ENCODE measurements at places on chromosomes 7 and 10. TPM values are rescaled to one million over a fixed set of nuclear protein-coding genes. Genes with fewer than 3 reads are reported as not detected.
A peak's percentile ranks its signal among the peaks of the same experiment; 100 is the strongest.

- no peaks in the 10 kb centered on the region for H3K27me3 ChIP-seq
- no peak for DNase-seq
- peaks cover 3% of the 10 kb centered on the region for H3K4me1 ChIP-seq
Measured at GRCh38 chr7:107891636-107892366, 818 bp downstream of the DLD start.

DNA sequence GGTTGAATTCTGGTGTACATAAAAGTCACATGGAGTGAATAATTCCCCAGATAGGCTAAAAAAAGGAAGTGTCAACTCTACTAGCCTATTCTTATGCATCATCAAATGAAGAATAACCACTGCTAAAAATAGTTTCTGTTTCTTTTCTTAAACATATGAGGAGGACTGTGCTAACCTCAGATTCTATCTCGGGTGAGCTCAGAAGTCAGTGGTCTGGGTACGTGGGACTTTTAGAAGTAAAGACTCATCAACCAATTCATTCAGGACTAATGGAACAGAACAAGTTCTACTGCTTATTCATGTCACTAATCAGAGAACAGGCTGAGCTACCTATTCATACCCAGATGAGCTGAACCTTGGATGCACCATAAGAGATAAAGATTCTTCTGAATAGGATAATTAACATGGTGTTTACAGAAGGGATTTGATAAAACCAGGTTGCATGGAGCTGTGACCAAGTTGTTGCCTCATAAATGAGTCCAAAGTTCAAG lies 9.5 kb upstream of the ASAH2 start:
- no peak overlapping the region for H3K27ac ChIP-seq
- no peaks in the 10 kb centered on the region for H3K4me1 ChIP-seq
- no peak overlapping the region for H3K4me3 ChIP-seq

DNA sequence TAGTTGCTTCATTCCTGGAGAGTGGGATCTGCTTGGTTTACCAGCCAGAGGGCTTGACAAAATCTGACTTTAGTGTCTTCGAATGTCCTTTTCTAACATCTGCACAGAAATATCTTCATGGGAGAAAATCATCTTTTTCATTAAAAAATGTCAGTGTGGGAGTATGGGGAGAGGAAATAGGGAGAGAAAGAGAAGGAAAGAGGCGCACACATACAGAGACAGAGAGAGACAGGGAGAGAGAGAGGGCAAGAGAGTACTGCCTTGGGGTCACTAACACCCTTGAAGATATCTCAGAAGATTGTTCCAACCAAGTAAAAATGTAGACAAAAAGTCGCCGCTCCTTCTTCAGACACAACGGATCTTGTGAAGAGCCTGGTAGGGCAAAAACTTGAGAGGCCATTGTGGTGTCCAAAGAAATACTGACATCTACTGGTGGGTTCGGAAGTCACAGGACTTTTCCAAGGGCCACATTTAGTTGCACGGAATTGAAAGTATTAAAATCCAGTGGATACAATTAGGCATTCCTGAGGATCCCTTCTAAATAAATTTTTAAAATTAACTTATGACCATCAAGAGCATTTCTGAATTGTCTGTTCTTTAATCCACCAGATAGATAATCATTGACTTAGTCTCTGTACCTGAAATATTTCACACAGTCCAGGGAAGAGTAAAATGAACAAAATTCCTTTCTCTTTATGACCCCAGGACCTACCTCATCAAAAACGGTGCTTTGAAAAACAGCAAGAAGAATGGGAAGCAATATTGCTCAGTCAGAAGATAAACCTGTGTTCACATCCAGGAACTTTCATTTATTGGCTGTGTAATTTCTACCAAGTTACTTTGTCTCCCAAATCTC lies 29.7 kb downstream of the VIM start:
- no peak overlapping the region for H3K27ac ChIP-seq
- DNase-seq: peak; percentile 86
- peak overlapping the region; percentile 38 for H3K4me3 ChIP-seq
- no peaks in the 10 kb centered on the region for H3K36me3 ChIP-seq
- H3K4me1 ChIP-seq: no peaks in the 10 kb centered on the region

- no peaks in the 10 kb centered on the region for H3K4me1 ChIP-seq
- no peak for DNase-seq
- no peak overlapping the region for H3K4me3 ChIP-seq
- no peak overlapping the region for H3K27ac ChIP-seq
- no peaks in the 10 kb centered on the region for H3K27me3 ChIP-seq
Measured at GRCh38 chr7:137402536-137403352, 59.2 kb upstream of the PTN start.

- H3K4me1 ChIP-seq: no peaks in the 10 kb centered on the region
- DNase-seq: no peak
- no peaks in the 10 kb centered on the region for H3K27me3 ChIP-seq
- no peak overlapping the region for H3K4me3 ChIP-seq
- no peaks in the 10 kb centered on the region for H3K36me3 ChIP-seq
Measured at GRCh38 chr7:134388336-134389019, 70.4 kb downstream of the AKR1B1 start.

GRCh38 chr10:12351447-12351846 lies 2.1 kb downstream of the CAMK1D start:
- H3K4me1 ChIP-seq: peaks cover 3% of the 10 kb centered on the region
- no peak overlapping the region for H3K27ac ChIP-seq
- no peaks in the 10 kb centered on the region for H3K27me3 ChIP-seq
- H3K4me3 ChIP-seq: no peak overlapping the region

DNA sequence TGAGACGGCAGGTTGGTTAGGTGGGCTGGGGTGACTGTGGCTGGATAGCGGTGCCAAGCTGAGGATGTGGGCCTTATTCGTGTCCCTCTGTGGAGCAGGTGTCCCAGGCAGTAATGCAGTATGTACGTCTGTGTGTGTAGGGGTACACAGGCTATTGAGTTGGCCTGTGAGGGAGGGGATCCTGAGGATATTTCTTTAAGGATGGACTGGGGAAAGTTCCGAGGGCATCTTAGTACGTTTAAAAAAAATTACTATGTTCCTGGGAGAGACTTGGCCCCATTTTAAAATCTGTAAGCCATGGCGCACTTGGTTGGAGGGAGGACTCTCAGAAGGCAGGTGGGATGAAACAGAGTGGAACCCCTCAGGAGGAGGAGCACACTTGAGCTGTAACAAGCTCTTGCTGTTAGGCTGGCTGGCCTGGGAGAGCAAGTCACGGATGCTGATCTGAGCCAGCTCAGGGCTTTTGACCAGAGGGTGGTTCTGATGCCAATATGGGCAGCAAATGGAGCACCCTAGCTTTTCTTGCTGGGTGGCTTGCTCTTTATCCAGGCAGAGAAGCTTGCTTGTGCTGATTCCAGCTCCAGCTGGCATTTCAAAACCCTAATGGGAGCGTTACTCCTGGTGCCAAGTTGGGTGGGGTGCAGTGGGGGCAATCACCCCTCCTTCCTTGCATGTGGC lies 765 bp downstream of the WBP1L start:
- H3K4me3 ChIP-seq: peak overlapping the region; percentile 98
- H3K27ac ChIP-seq: peak overlapping the region; percentile 77
- no peaks in the 10 kb centered on the region for H3K4me1 ChIP-seq
- H3K27me3 ChIP-seq: no peaks in the 10 kb centered on the region

DNA sequence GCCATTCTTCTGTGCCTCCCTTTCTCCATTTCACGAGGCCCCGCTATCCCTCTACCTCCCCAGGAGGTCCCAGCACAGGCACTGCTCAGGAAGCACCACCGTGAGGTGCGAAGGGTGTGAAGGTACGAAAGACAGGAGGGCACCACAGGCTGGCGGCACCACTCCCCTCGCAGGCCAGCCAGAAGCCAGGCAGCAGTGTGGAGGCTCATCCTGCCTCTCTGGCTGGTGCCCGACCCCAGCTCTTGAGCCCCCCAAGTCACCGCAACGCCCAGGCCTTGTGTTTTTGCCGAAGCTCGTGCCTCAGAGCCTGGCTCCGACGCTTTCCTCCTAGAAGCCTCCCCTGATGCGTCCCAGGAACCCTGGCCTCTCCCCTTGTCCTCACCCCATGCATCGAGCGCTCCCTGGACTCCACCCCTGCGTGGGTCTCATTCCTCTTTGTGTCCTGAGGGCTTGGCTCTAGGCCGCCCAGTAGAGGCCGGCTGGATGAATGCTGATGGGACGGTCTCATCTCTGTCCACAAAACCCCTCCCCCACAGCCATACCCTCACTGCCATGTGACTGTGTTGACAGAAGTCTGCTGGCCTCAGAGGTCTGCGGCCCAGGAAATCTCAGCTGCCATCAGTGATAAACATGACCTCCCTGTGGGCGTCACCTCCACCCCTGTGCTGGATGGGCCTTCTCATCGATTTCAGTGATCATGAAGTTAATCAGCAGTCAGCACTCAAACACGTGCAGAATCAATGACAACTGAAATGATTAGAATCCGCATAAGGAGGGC lies 19.3 kb downstream of the BRI3 start:
- no peak overlapping the region for H3K27ac ChIP-seq
- DNase-seq: peak; percentile 53
- no peaks in the 10 kb centered on the region for H3K4me1 ChIP-seq
- H3K36me3 ChIP-seq: no peaks in the 10 kb centered on the region
- no peaks in the 10 kb centered on the region for H3K27me3 ChIP-seq
- H3K4me3 ChIP-seq: no peak overlapping the region

The KIAA1549 gene
- 1.8 TPM for polyA plus RNA-seq

The NEUROG3 gene
- not detected for polyA plus RNA-seq

The PIK3CG gene
- 0.15 TPM for polyA plus RNA-seq
